ENCODE measurements at places on chromosomes 2 and 18.
A peak's percentile ranks its signal among the peaks of the same experiment; 100 is the strongest.

- peak; percentile 67 for DNase-seq
Observed at GRCh38 chr2:147511491-147511948, 333.3 kb upstream of the ACVR2A start.

DNA sequence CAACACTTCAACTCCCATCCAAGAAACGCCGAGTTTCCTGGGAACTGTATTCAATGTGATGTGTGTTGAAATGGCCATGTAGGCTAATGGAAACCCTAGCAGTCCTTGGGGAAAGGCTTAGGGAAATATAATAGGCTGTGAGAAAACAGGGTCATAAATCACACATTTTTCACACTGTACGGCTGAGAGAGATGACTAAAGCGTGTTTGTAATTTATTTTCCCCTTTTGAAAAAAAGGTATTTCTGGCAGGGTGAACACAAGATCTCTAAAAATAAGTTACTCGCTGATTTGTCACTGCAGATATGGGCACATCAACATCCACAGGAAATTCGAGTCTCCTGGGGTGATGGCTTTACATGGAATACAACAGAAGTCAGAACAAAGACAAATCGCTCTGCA, 109.6 kb upstream of the ST6GAL2 start:
- no peak for DNase-seq

DNA sequence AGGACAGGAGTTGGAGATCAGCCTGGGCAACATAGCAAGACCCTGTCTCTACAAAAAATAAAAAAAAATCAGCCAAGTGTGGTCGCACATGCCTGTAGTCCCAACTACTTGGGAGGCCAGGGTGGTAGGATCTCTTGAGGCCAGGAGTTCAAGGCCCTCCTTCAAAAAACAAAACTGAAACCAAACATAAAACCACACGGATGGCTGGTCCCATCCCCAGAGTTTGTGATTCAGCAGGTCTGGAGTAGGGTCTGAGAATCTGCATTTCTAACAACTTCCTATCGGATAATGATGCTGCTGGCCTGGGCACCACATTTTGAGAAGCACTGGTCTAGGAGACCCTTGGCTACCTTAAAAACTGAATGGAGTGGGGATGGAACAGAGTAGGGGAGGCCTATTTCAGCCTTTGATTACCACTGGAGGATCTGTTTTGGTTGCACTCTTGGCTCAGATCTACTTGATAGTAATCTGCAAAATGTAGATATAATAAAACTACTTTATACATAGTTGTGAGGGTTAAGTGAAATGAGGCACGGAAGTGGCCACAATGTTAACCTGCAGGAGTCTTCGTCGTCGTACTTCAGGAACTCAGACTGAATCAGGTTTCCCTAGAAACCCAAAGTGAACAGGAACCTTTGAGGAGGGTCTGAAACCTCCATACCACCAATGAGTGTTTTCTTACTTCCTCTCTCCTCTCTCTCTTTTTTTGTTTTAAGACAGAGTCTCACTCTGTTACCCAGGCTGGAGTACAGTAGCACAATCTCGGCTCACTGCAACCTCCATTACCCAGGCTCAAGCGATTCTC, 25.5 kb upstream of the NFE2L2 start:
- no peak for DNase-seq

DNA sequence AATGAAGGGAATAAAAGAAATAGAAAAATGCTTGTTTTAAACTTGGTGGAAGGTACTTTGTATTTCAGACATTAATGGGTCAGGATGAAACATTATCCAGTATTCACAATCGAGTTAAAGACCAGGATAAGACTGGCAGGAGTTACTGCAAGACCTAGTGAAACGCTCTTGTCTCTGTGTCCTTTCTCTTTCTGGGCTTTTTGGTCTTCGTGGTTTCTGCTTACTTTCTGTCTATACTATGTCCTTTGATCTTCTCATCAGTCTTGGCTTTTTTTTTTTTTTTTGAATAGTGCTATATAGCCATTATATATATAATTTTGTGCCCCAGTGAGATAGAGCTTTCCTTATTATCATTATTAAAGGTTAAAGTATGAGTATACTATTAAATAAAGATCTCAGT, 42.1 kb upstream of the GAREM2 start:
- no peak for DNase-seq

DNA sequence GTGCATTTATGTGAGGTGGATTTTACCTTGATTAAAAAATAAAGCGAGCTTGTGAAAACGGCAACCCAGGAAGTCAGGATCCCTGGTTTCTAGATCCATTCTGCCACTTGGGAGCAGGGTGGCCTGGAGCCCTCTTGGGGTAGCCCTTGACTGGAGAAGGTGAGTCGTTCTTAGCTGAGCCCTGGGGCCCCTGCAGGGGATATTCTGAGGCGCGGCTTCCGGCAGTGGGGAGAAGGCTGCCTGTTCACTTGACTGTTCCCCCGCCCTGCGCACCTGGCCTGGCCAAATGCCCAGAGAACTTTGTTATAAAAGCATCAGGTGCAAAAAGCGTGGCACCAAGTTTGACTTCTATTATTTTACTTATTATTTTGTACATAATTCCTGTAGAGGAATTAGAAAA, 221.9 kb downstream of the DYSF start:
- DNase-seq: no peak

GRCh38 chr2:235059161-235059560, 107.3 kb downstream of the SH3BP4 start:
- DNase-seq: no peak

- no peak for DNase-seq
Observed at GRCh38 chr2:506451-506850, 170.8 kb downstream of the TMEM18 start.

DNA sequence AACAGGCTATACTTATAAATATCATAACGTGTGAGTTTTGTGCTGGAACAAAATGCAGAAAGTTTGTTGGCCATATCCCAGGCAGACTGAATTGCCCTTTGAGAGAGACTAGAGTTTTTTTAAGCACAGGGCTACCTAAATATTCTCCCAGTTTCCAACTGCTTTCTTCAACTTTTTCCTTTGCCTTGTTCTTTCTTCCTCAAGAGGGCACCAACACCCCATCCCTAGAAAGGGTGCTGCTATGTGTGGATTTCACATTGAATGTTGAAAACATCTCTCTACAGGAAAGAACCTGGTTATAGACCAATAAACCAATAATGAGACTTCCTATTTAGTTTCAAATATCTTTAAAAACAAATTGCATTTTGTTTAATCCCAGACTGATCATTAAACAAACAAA, 87.9 kb downstream of the ICOS start:
- DNase-seq: peak; percentile 38

DNA sequence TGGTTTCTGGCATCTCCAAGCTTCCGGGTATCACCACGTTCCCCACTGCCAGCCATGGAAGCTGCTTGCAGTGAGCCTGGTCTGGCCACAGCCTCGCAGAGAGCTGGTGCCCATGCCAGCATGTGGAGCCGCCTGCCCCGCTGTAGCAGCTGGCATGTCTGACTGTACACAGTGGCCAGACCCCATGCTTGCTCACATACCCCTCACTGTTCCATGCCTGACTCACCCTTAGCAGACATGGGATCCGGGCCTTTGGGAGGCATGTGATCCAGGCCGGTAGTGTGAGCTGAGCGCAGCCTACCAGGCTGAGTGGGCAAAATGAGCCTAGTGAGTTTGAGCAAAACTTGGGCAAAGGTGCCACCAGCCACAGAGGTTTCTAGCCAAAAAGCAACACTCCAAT, 18.8 kb upstream of the RPRD1A start:
- DNase-seq: no peak

- DNase-seq: no peak
Observed at GRCh38 chr2:127702395-127703009, 1.2 kb downstream of the SFT2D3 start.

- no peak for DNase-seq
Observed at GRCh38 chr18:31154181-31154580, 8.5 kb downstream of the DSC1 start.

- peak; percentile 31 for DNase-seq
Observed at GRCh38 chr2:142741764-142742269, 135.6 kb upstream of the KYNU start.

- DNase-seq: no peak
Observed at GRCh38 chr2:149143734-149144133, 105.2 kb downstream of the LYPD6B start.

DNA sequence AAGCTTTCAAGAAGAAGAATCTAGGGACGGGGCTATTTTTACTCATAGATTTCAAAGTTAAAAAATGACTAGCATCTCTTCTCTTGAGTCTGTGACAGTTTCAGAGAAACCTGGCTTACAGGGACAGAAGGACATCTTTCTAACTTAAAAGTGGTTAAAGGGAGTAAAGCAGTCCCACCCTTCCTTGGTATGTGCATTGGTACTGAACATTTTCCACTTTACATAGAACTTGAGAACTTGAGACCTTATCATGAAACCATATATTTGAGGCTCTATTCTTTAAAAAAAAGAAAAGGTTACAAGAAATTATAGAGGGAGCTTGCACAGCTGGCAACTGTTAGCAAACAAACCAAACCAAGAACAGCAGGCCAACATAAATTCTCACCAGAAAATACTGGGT, 73.4 kb upstream of the GAREM1 start:
- no peak for DNase-seq

- no peak for DNase-seq
Observed at GRCh38 chr2:3214806-3215404, 162.7 kb downstream of the EIPR1 start.

GRCh38 chr2:16184945-16185660, 244.8 kb downstream of the MYCN start:
- no peak for DNase-seq

DNA sequence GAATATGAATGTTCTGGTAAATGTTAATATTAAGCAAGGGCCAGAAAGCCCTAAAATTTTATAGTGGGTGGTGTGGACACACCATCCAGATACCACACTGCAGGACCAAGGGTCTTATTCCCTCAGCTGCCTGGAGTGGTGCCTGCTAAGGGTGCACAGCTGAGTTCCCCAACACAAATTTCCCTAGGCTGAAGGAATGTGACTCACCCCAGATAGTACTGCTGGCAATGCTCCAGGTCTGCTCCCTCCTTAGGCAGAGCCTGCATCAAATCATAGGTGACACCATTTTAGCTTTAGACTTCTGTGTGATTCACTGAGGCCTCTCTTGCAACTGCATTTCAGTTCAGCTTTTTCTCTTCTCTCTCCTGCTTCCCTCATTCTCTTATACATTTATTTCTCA, 321.1 kb downstream of the SATB2 start:
- DNase-seq: no peak

GRCh38 chr2:116477229-116477628, 1337.3 kb upstream of the DDX18 start:
- peak; percentile 7 for DNase-seq

GRCh38 chr2:172704072-172704936, 31.3 kb upstream of the RAPGEF4 start:
- peak; percentile 50 for DNase-seq

- peak; percentile 61 for DNase-seq
Observed at GRCh38 chr2:46187112-46187618, 110.0 kb upstream of the EPAS1 start.

GRCh38 chr18:9992300-9992972, 78.6 kb downstream of the VAPA start:
- no peak for DNase-seq

DNA sequence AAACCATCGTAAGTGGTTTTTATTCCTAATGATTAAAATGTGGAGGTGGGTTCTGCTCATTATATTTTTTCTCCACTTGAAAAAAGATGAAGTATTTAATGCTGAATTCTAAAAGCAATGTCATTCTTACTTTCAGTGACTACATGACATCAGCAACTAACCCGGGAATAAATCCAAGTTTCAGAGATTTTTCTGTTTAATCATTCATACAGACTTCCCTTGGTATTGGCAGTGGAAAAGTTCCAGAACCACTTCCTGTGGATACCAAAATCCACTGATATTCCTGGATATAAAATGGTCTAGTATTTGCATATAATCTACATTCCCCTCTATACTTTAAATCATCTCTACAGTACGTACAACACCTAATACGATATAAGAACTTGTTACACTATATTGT, 128.6 kb downstream of the ZNF532 start:
- DNase-seq: no peak

DNA sequence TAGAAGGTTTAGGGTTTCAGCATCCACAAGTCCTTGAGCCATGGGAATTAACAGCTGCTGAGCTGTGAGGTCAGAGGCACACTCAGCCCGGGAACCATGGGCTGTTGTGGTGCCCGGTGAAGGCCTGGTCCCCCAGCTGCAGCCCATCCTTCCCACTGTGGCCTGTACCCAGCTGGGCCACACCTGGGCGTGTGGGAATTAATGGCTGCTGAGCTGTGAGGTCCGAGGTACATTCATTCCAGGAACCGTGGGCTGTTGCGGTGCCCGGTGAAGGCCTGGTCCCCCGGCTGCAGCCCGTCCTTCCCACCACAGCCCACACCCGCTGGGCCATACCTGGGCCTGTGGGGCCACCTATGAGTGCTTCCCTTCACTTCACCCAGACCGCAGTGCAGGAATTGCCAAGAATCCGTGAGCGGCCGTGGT, 25.2 kb downstream of the TMEM18 start:
- DNase-seq: no peak

DNA sequence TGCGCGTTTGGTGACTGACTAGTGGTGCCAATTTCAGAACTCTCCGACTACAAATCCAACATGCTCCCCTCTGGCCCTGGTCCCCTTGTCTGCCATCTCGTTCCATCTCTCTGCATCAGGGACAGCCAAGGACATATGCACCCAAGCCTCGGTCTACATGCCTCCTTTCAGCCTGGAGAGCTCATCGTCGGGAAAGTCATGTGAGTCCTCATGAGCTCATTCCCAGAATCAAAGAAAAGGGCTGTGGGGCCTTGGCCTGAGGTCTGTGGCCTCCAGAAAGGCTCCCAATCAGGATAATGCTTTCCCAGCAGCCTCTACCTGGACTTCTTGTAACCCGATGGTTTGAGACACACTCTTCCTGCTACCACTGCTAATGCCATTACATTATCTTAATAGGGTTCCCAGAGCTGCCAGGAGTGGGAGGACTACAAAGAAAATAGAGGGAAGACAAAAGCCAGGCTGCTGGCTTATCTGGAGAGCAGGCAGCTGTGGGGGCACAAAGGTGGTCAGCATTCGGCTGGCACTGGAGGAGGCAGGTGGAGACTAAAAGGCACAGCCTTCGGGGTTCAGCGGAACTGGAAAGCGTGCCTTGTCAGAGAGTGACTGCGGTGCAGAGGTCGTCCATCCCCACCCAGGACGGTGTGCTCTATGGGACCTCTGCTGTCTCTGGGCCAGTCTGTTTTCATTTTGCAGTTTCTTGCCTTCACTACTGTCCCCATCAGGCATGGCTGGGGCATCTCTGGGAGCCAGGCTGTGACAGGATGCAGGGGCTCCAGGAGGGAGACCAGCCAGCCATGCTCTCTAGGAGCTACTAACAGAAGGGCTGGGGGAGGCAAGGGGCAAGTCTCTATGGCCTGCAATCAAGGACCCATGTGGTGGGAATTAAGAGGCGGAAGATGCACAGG, 104.4 kb upstream of the SMAD2 start:
- DNase-seq: no peak

DNA sequence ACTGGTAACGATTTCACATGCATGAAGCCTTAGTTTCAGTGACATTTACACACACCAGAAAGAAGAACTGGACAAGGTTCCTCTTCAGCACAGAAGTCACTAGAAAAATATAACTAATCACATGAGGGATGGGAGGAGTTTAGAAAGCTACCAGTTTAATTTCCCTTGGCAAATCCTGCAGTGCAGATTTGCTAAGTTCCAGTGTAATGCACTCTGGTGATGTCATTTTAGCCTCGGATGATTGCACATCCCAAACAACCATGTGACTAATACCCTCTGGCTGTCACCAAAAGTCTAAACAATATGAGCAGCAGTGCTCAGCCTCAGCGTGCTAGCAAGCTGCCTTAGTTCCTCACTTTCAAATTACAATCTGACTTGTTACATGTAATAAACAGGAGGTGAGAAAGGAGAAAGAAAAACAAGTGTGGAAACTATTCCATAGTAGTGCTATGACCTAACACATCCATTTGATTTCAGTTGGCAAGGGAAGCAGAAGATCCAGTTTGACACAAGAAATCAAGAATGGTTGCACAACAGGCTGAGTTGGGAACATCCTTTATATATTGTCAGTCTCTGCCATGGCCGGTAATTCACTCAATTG, 35.3 kb upstream of the PPP1CB start:
- DNase-seq: peak; percentile 90

Data from suppressor macrophage treated with lipopolysaccharide for 1 hour (primary cell).